Testis (tissue), 5 donors: ENCODE measurements at places on chromosomes 3 and 15. TPM values are rescaled to one million over a fixed set of nuclear protein-coding genes. Genes with fewer than 3 reads are reported as not detected.

UROC1 gene
- 1.0 TPM for total RNA-seq

CLEC3B gene
- total RNA-seq: 88.8 TPM

COL6A5 gene
- total RNA-seq: 2.0 TPM

GRCh38 chr15:69140306-69140705 is 20.1 kb upstream of the GLCE start:
- H3K27ac ChIP-seq: no peak overlapping the region
- DNase-seq: no peak
- H3K4me3 ChIP-seq: no peak overlapping the region

MAPKBP1 gene
- 159 TPM for total RNA-seq
